Stimulated activated CD4-positive, alpha-beta T cell treated with anti-CD3 and anti-CD28 coated beads, Interleukin-15, amount 100 ng/mL, for 48 hours (primary cell): ENCODE measurements at places on chromosomes 3 and 15.

GRCh38 chr15:42146551-42147430 lies 9.6 kb downstream of the PLA2G4F start:
- DNase-seq = no peak

DNA sequence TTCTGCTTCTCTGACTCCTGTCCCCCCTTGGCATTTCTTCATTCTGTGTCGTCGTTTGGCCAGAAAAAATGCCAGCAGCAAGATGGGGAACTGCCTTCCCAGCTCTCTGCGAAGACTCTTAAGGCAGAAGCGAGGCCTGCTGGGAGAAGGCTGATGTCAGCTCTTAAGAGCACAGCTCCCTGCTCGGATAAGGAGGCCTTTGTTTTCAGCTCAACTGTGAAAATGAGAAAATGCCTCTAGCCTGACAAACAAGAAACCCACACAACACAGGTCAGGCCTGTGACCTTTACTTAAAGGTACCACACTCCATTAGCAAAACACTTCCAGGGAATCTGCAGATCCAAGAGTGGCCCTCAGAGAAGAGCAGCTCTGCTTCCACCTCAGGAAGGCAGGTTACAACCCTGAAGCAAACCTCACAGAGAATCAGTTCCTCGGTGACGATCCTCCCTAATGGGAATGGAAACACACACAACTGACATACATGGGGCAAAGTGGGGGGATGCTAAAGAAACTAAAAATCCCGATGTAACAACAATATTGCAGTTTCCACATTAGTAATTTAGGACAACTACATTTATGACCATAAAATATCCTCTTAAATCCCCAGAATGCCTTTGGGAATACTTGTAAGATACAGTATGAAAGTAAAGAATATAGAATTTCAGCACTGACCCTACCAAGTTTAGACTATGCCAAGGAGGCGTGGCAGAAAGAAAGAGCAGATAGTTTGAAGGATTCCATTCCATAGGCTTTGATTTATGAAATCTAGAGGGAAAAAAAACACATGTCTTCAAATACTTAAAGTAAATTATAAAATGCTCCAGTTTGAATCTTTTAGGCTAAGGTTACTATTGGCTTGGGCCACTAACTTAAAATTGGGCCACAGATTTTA lies 52.1 kb downstream of the VGLL4 start:
- no peak for DNase-seq

GRCh38 chr15:29102911-29103823 lies 166.5 kb downstream of the NSMCE3 start:
- DNase-seq = no peak

DNA sequence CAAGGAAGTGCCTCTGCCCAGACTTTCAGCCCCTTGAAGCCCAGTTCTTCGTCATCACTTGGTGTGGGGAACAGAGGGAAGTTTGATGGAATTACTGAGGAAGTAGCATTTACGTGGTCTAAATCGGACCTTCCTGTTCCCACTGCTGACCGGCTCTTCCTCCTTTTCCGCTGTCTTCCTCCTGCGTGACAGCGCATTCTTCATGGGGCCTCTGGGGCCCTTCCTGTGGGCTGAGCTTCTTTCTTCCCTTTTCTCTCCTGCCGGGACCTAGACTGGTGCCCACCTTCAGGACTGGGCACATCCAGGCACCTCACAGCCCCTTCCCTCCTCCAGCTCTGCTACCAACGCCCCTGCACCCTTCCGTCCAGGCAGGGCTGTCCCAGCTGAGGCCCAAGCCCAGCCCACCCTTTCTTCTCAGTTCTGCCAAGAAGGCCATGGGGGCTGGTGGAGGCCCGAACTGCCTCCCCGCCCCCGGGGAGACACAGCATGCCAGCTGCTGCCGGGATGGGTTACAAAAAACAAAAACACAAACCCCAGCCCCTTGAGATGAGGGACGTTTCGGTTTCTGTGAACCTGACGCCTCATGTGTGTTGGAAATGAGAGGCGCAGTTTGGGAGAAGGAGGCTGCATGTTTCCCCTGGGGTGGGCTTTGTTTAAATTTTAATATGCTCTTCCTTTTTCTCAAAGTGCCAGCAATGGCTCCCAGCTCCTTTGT lies 19.1 kb downstream of the ZNF710 start:
- DNase-seq = no peak

GRCh38 chr15:52529341-52529924 lies 753 bp upstream of the MYO5A start:
- no peak for DNase-seq

- DNase-seq = no peak
These were observed 837 bp downstream of the LRRN1 start for GRCh38 chr3:3800080-3800455.

- no peak for DNase-seq
These were observed 36.4 kb downstream of the WWTR1 start for GRCh38 chr3:149621218-149622005.

DNA sequence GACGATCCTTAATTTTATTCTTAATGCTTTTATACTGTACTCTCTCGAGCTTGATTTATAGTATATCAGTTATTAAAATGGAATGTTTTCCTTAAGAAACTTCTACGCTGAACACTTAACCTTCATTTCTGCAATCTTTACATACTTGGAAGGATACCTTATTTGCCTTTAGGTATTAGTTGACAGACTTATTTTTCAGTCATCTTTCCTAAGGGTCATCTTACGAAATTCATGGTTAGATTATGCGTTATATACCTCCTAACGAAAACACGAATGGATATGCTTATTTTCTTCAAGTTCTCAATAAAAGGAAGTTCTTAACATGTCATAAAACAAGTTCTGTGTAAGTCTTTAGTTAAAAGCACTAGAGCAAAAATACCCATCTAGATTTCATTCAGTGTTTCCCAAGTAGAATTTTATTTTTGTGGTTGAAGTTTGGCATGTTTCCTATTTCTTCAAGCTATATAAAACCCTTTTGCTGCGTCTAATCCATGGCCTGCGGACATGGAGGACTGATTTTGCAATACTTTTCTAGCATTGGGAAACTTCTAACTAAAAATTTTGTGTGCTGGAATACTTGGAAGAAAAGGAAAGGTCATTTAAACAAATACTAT lies 231.3 kb downstream of the TP63 start:
- DNase-seq = no peak
